8988T (cell line): ENCODE measurements at places on chromosomes 3 and 15.
A peak's percentile ranks its signal among the peaks of the same experiment; 100 is the strongest.

- peak; percentile 79 for DNase-seq
Observed at GRCh38 chr3:196988241-196989029, 19.8 kb upstream of the PIGZ start.

GRCh38 chr3:42503251-42503924 is 945 bp downstream of the VIPR1 start:
- DNase-seq: no peak

DNA sequence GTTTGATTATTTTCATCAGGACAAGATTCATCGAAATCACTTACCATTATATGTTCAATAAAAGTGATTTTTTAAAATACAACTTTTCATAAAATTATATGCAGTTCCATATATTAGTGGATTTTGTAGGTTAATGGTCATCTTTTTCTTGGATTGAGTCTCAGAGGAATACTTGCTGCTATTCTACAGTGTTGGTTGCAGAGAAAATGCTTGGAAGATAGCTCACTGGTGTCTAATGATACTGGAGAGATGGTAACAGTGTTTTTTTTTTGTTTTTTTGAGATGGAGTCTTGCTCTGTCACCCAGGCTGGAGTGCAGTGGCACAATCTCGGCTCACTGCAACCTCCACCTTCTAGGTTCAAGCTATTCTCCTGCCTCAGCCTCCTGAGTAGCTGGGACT is 143.3 kb downstream of the TCF12 start:
- no peak for DNase-seq

GRCh38 chr3:59677747-59678702 is 628.2 kb upstream of the CFAP20DC start:
- no peak for DNase-seq

DNA sequence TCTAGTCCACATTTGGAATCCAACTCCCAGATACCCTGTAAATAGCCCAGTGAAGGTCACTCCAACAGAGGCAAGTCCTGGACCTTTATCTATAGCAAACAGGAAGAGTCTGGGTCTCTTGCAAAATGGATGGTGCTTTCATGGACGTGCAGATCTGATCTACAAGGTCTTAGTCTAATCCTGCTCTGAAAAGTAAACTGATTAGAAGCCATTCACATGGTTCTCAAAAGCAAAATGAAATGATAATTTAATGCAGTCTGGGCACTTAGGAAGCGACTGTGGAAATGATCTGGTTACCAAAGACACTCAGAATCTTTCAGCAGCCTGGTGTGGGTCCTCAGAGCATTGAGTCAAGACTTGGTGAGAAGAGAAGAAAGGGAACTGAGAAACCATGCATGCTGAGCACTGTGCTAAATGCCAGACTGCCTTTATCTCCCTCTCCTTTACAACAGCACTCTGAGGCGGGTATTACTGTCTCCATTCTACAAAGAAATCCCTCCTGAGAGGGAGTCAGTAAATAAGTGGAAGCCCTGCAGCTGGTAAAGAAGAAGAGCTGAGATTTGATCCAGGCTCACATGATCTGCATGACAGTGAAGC is 29.0 kb downstream of the AQP9 start:
- DNase-seq: no peak

- no peak for DNase-seq
Observed at GRCh38 chr15:41258750-41259471, 27.8 kb downstream of the CHP1 start.

GRCh38 chr15:72344602-72345001 is 24.6 kb upstream of the CELF6 start:
- no peak for DNase-seq

DNA sequence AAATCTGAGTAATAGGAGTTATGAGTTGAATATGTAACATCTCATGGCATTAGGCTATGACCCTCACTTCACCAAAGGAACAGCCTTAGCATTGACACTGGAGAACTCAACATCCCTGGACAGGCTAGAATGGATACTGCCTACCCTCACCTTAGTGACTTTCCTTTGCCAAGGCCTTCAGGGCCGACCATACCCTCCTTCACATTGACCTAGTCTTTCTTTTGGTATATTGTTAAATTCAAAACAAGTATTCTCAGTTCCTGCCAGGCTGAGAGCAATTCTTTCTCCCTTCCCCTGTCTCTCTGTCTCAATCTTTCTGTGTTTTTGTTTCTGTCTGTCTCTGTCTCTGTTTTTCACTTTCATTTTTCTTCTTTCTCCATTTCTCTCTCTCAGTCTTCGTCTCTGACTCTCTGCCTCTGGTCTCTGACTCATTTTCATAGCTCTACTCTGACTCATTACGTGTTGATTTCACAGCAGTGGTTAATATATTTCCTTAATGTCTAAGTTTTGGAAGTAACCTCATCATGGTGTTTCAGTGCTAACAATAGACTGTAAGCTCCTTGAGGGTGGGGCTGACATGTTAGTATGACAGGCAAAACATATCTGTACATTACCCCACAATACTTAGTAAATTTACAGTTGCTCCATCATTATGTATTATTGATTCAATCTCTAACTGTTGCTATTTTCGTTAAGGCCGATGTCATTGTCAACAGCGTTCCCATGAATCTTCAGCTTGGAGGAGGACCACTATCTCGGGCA is 32.5 kb downstream of the PARP15 start:
- DNase-seq: peak; percentile 22

GRCh38 chr3:58173029-58173668 is 37.6 kb downstream of the DNASE1L3 start:
- DNase-seq: no peak

DNA sequence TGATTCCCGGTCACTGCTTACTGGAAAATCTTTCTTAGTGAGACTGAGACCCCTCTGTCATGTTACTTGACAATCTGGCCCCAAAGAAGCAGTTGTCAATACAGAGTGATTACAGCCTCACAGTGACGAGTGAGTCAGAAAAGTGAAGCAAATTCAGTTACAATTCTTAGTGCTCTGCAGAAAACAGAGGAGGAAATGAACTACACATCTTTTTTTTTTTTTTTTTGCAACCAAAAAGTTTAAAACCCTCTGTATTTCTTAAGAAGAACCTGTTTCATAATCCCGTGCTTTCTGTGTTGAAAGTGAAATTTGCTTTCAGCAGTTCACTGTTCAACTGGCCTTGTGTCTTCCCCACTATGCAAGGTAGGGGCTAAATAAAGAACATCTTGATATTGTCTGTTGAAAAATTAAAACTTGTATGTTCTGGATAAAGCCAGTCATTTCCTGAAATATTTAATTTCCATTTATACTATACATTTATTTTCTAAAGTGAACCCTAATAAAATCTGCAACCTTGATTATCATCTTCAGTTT is 1.9 kb downstream of the AQP9 start:
- no peak for DNase-seq

GRCh38 chr15:85615930-85616329 is 178.8 kb downstream of the KLHL25 start:
- DNase-seq: no peak

- no peak for DNase-seq
Observed at GRCh38 chr15:85709250-85709649, 85.5 kb downstream of the KLHL25 start.

DNA sequence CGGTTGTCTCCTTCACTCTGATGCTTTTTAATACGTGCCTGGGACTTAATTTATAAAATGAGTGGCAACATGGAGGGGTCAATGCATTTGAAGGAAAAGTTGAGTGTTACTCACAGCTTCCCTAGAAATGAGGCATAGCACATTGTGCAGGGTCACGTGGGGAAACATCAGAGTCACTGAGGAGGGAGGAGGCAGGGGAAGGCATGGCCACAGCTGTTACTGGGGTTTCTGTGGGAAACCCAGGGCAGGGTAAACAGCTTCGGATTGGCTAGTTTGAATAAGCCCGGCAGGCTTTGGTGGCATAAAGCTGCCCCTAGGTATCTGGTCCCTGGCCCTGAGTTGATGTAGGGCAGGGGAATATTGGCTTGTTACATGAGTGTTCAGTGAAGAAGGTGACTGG is 98.9 kb upstream of the ST8SIA2 start:
- no peak for DNase-seq

DNA sequence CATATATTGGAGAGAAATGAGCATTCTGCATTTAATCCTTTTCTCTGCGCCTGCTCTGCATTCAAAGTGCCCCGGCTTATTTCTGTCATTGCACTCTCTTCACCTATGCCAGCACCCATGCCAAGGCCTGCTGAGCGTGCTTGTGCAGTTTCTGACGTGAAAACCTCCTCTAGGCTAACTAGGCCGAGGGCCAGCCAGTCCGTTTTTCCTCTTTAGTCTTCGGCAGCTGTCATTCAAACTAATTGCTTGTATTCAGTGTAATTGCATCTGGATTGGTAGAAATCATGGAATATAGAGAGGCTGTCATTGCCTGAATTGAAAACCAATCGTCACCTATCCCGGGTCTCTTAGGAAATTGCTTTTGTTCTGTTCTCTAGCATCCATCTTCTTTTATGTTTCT is 94.0 kb downstream of the ARPP21 start:
- no peak for DNase-seq

DNA sequence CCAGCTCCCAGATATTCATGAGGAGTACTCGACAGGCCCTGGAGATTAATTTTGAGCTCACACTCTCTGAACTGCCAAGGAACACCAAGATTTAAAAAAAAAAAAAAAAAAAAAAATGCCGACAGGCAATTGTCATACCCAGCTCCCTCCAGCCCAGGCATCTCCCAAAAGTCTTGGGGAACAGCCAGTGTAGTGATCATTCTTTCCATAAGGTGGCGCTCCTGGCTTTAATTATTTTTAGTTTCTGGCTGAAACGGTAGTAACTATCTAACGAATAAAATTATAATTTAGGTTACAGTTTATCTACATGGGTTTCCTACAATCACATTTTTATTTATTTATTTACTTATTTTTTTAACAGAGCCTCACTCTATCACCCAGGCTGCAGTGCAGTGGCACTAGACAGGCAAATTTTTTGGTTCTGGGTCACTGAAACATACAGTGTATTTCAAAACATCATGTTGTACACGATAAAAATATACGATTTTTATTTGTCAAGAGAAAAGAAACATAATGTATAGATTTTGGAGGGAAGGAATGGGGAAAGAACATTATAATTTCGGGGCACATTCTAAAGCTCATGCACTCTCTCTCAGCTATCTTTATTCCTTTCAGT is 157.3 kb downstream of the ADAMTS9 start:
- peak; percentile 29 for DNase-seq

- DNase-seq: peak; percentile 84
Observed at GRCh38 chr3:186259612-186260383, 102.2 kb downstream of the DGKG start.

- no peak for DNase-seq
Observed at GRCh38 chr3:29488922-29489321, 208.1 kb downstream of the RBMS3 start.

DNA sequence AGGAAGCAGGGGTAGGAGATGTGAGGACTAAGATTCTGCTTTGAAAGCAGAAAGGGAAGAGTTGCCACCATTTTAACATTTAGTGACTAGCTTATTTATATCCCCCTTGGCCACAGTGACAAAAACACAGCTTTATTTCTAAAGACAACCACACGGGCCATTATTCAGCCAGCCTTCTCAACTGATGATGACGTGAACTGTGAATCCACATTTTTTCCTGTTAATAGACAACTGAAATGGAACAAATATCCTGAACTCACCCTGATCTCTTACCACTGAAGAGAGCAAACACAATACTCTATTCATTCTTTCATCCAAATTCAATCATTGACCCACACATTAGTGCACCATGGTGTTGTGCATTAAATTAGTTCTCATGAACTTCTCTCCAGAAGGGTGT is 145.1 kb downstream of the TNIK start:
- DNase-seq: no peak

- DNase-seq: no peak
Observed at GRCh38 chr3:103082501-103082900, 647.7 kb downstream of the ZPLD1 start.

- no peak for DNase-seq
Observed at GRCh38 chr3:45417930-45418847, 29.8 kb downstream of the LARS2 start.

GRCh38 chr3:186742618-186743380 is 25.6 kb downstream of the KNG1 start:
- no peak for DNase-seq

DNA sequence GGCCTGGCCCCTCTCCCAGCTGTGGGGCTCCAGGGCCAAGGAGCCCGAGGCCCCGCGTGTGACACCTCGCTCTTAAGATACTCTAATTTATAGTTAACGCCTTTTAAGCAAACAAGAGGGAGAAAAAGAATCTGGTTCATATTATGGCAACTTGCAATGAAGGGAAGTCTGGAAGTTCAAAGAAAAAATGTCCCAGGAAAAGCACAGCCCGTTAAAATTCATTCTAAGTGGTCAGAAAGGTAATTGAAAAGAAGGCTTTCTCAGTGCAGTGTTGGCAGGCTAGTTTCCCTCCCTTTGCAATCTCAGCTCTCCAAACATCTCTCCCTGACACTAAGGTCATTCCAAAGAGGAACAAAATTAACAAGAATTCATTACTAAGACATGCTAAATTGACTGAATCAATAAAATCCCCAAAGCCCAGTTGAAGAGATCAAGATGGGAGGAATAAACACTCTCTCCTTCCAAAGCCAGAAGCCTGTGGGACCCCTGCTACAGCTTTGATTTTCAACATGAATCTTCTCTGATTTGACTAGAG is 339.3 kb downstream of the THSD4 start:
- no peak for DNase-seq

- no peak for DNase-seq
Observed at GRCh38 chr15:44029003-44029402, 166.1 kb downstream of the FRMD5 start.

- DNase-seq: no peak
Observed at GRCh38 chr3:149114458-149114857, 15.0 kb upstream of the HPS3 start.

DNA sequence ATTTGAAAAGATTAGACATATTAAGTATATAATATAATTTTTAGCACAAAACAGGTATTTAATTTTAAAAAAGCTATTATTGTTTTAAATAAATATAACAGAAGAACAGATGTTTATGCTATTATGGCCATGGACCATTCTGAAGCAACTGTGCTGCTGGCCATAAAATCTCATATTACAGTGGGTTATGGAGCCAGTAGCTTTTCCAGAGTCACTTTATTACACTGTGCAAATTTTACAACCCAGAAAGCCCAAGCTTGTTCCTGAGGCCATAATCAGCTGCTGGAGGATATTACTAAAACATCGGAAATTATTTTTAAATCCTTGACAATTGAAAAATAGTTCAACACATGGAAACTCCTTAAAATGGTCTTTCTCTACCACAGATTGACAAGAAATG is 557.3 kb upstream of the KCNMB2 start:
- DNase-seq: no peak
